A549 (cell line): ENCODE measurements at places on chromosomes 12 and 14. TPM values are rescaled to one million over a fixed set of nuclear protein-coding genes. Genes with fewer than 3 reads are reported as not detected.
A peak's percentile ranks its signal among the peaks of the same experiment; 100 is the strongest.

RPS29 gene
- polyA plus RNA-seq: 3,539 to 3,858 TPM (median 3,692 TPM) in 3 replicates

DNA sequence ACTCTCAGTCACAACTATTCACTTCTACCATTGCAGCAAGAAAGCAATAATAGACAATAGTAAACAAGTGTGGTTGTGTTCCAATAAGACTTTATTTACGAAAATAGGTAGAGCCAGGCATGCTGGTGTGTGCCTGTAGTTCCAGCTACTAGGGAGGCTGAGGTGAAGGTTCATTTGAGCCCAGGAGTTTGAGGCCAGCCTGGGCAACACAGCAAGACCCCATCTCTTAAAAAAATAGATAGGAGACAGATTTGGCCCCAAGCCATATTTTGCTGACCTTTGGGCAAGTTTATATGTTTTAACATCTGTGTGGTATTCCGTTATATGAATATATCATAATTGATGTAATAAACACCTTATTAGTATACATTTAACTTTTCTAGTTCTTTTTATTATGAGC is 14.1 kb downstream of the ACAD10 start:
- no peak for DNase-seq

DNA sequence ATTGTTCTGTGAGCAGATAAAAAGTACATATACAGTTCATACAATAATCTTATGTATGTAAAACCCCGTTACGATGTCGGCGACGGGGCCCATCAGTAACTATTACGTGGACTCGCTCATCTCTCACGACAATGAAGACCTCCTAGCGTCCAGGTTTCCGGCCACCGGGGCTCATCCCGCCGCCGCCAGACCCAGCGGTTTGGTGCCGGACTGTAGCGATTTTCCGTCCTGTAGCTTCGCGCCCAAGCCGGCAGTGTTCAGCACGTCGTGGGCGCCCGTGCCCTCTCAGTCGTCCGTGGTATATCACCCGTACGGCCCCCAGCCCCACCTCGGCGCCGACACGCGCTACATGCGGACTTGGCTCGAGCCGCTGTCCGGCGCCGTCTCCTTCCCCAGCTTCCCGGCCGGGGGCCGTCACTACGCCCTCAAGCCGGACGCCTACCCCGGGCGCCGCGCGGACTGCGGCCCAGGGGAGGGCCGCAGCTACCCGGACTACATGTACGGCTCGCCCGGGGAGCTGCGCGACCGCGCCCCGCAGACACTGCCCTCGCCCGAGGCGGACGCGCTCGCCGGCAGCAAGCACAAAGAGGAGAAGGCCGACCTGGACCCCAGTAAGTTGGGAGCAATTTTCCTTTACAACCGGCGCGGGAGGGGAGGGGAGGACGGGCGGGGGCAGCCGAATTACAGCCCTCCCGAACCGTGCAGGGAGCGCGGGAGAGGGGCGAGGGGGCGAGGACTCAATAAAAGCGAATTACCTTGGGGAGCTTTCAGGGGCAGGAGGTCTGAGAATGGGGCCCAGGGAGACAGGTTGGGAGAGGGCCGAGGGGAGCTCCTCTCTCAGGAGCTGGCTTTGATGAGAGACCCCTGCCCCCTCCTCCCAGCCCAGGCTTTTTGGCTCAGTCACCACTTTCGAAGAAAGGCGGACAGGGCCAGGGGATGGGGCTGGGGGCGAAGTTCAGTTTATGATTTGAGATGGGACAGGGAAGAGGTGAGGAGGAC is at the start of gene HOXC9:
HOXC9 (plus strand) TSS at position 46 of the 999 bp plus-strand sequence; CDS start at position 74, 28 bp downstream.
- DNase-seq: no peak

- DNase-seq: peak; percentile 84
Observed at GRCh38 chr14:68466491-68466977, 326.3 kb downstream of the ZFP36L1 start.

DNA sequence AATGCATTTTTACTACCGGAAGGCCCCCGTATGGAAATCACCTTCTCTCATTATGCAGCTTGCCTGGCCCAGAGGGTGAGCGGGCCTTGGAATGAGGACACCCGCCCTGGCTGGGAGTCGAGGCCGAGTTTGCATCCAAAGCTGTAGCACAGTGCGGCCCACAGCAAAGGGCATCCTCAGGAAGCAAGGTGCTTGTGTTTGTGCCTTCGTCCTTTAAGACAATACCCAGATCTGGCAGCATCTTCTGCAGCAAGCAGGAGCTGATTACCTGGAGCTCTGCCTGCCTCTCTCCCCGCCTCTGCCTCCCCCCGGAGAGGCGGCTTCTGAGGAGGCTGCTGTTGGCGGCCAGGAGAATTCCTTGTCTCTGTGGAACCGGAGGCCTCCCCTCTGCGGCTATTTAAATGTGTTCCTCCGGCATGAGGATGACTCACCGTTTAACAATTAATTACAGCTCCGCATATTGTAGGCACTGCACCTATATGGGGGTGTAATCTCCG is 145.3 kb downstream of the CACNA1C start:
- no peak for DNase-seq

- peak; percentile 81 for DNase-seq
Observed at GRCh38 chr14:60723907-60724618, at the start of gene SIX4. Gene SIX4 (minus strand): TSS chr14:60724351. CDS start chr14:60724074, 277 bp downstream.

DNA sequence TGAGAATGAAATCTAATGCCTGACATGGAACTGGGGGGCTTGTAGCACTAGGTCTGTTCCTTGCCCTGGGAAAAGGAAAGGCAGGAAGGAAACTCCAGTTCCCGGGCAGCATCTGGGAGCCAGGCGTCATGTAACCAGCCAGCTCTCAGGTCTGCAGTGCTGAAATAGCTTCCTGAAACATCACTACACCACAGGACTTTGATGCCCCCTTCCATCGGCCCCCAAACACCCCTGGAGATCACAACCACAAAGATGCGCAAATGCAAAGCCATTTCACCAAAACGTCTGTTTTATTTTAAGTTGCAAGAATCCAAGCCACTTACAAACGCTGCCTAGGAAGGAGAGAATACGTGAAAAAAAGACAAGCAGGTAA is 40.9 kb downstream of the KCTD10 start:
- DNase-seq: no peak

KRT6A gene
- polyA plus RNA-seq: 0.07 to 0.14 TPM (median 0.11 TPM) in 3 replicates

DNA sequence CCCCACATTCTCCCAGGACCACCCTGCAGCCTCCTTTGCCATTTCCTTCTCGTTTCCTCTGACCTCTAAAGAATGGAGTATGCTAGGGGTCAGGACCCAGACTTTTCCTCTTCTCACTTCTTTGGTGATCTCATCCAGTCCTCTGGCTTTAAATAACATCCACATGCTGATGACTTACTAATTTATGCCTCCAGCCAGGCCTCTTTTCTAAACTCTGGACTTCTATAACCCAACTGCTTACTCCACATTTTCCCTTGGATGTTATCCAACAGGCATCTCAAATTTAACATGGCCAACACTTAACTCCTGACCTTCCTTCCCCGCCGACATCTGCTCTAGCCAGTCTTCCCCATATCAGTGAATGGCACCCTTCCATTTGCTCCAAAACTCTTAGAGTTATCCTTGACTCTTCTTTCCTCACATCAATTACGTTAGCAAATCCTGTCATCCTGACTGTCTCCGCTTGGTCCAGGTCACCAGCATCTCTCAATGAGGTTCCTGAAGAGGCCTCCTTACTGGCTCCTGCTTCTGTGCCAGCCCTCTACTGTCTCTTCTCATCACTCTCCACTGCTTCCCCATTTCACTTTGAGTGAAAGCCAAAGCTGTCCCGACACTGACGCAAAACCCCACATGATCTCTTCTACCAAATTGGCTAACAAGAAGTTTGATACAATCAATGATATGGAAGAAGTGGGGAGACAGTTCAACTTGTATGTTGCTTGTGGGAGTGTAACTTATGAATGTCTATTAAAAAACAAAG is 42.7 kb downstream of the TMBIM6 start:
- no peak for DNase-seq

PLEKHD1 gene
- 0.03 to 0.05 TPM (median 0.04 TPM) in 3 replicates for polyA plus RNA-seq

- no peak for DNase-seq
Observed at GRCh38 chr12:59401862-59402261, 194.0 kb upstream of the SLC16A7 start.

IKZF4 gene
- polyA plus RNA-seq: 1.5 to 2.4 TPM (median 2.0 TPM) in 3 replicates

CLEC14A gene
- not detected in 3 replicates for polyA plus RNA-seq

- no peak for DNase-seq
Observed at GRCh38 chr14:101706509-101707067, 54.9 kb upstream of the PPP2R5C start.

PDZRN4 gene
- polyA plus RNA-seq: 0.03 TPM in 1 of 3 replicates, not detected in the others

DNA sequence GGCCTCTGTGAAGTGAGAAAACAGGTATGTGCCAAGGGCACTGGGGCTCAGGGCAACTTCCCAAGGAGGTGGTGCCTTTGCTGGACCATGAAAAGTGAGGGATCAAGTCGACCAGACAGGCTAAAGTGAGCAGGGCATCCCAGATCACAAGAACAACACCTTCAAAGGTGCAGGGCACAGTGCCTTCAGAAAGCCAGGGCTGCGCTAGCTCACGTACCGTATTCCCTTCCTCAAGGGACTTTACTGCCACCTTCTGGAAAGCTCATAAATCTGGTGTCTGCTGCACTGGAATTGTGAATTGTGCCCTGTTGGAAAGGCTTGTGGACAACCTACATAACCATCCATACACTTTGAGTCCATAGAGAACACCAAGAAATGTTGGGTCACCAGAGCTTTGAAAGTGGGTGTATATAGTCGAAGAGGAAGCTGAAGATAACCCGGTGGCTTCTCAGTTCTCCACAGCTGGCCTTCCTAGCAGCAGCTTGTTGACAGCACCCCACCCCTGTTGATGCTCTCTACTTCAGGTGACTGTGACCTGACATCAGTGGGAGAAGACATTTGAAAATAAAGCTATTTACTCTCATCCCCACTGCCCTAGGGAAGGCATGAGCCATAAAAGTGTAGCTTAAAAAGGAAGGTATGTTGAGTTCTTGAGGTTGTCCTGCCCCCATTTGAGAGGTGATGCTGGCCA is 24.5 kb downstream of the FIGNL2 start:
- peak; percentile 85 for DNase-seq

RASSF8 gene
- 5.1 to 5.7 TPM (median 5.3 TPM) in 3 replicates for polyA plus RNA-seq

IL26 gene
- polyA plus RNA-seq: not detected in 3 replicates

SERPINA9 gene
- polyA plus RNA-seq: not detected in 3 replicates
